Ammon's horn (tissue), 1 donor: ENCODE measurements at places on chromosomes 2 and 18.

DNA sequence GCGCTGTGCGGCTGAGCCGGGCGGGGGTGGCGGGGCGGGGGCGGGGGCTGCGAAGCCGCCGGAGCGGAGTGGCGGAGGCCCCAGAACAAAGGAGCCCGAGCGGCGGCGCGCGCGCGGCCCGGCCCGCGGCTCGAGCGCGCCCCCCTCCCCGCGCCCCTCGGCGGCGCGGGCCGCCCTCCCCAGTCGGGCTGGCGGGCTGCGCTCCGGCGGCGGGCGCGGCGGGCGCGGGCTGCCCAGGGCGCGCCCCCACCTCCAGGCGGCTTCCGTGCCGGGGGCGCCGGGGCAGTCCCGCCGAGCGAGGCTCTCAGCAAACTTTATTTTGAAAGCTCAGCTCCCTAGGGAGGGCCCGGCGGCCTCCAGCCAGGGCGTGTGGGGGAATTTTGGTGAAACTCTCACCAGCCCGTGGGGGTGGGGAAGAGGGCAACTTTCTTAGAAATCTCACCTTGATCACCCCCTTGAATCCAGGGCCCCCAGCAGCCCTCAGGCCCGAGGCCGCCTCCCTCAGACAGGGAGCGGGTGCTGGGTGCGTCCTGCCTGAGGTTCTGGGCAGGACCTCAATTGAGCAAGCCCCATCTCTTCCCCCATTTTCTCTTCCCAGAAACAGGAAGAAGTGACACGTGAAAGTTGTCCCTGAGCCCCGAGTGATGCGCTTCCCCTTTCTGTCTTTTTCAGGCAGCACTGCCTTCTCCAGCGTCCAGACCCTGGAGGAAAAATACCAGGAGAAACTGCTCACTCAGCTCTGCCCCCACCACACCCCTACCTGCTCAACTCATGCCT is 786 bp downstream of the TET3 start:
- DNase-seq: no peak

DNA sequence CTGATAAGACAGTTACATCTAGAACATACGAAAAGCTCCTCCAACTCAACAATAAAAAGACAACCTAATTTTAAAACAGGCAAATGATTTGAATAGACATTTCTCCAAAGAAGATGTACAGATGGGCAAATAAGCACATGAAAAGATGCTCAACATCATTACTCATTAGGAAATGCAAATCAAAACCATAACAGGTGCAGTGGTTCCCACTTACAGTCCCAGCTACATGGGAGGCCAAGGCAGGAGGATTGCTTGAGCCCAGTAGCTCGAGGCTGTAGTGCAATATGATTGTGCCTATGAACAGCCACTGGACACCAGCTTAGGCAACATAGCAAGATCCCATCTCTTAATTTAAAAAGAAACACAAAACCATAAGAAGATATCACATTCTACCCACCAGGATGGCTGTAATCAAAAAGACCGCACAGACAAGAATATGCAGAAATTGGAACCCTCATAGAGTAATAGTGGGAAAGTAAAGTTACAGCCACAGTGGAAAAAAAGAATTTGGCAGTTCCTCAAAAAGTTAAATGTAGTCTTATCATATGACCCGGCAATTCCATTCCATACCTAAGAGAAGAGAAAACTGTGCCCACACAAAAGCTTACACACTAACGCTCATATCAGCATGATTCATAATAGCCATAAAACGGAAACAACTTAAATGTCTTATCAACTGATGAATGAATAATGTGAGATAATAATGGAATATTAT is 30.5 kb upstream of the ARMC9 start:
- DNase-seq: no peak

GRCh38 chr2:236503100-236503499 is 66.5 kb upstream of the ACKR3 start:
- no peak for DNase-seq

DNA sequence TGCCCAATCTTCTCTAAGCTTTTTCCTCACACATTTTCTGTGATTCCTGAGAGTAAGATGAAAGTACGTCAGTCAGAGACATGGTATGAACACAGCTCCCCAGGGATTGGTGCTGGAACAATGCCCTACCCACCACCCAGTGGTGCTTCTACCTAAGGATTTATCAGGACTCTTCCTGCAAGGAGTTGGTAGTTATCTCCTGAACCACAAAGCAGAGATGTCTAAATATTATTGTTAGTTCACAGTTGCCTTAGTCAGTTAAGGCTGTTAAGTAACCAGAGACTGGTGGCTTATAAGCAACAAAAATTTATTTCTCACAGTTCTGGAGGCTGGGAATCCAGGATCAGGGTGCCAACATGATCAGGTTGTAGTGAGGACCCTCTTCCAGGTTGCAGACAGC is 60.3 kb upstream of the CCDC85A start:
- no peak for DNase-seq

- DNase-seq: no peak
These were observed 67.9 kb downstream of the SLC9A4 start for GRCh38 chr2:102540882-102541281.

GRCh38 chr2:168378960-168379669 is 77.0 kb upstream of the CERS6 start:
- DNase-seq: no peak

- no peak for DNase-seq
These were observed 134.5 kb downstream of the PTGR3 start for GRCh38 chr18:75074196-75075015.

- DNase-seq: no peak
These were observed 3.4 kb downstream of the SLC66A2 start for GRCh38 chr18:79947881-79948610.

DNA sequence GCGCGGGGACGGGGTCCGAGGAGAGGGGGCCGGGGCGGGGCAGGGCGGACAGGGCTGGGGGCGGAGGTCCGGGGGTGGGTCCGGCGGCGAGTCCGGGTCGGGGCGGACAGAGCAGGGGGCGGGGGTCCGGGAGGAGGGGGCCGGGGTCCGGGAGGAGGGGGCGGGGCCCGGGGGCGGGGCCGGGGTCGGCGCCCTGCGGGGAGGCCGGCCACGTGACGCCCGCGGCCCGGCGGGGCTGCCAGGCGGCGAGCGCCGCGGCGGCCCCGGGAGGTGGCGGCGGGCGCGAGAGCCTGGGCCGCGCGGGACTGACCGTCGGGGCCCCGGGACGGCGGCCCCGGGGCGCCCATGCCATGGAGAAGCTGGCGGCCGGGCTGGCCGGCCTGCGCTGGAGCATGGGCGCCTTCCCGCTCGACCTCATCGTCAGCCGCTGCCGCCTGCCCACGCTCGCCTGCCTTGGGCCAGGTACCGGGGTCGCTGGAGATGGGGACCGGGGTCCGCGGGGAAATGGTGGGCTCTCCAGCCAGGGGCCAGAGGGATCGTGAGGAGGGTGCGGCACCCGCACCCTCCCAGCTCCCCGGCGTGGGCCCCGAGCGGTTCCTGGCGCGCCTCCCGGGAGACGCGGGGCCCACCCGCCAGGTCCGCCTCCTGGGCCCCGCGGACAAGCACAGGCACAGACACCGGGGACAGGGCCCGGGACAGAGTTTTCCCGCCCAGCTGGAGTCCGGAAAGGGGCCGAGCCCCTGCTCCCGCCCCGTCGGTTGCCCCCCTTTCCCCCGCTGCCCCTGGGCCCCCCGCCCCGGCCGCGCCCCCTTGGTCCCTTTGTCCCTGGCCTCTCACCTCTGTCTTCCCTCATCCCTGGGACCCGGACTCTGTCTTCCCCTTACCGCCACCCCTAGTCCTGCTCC is at the start of gene GAREM2:
TSS of gene GAREM2 (plus strand) at position 218 of the 905 bp plus-strand sequence. CDS start at position 351, 133 bp downstream.
- no peak for DNase-seq

DNA sequence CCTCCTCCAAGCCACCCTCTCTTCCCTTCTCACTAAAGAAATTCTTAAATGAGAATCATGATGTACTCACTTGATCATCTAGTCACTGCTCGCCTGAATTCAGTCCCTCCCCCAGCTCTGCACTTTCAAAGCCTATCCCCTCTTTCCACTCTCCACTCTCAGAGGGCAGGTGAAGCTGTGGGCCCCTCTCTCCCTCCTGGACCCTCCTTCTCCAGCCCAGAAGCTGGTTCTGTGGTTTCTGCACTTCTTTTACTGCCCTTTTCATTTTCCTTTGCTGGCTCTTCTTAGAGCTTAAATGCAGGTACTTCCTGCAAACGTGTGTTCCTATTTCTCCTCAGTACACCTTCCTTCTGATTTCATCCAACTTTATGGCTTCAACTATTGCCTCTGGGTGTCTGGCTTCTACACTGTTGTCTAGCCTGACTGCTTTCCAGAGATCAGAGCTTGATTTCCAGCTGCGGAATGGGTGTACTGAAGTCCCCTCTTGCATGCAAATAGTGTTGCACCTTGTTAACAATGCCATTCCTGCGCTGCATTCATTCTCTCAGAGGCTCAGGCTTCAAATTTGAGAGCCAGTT is 15.3 kb upstream of the TXNDC2 start:
- no peak for DNase-seq

GRCh38 chr2:208319391-208319790 is 53.3 kb downstream of the PIKFYVE start:
- no peak for DNase-seq

DNA sequence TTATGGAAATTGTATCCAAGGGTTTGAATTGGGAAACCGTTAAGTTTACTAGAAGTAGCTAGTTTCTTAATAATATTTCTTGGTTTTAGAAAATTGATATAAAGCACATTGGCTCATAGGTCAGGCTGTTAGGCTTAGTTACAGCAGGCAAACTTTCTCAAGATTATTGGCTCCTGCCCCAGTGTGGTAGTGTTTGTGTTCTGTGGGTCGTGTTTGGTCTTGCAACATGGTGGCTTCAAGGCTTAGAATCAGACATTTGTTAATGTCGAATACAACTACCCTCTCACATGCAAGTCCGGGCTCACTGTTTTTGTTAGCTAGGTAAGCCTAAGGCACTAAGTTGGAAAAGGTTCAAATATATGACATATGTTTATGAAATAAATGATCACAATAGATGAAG is 19.6 kb downstream of the CERS6 start:
- DNase-seq: no peak

DNA sequence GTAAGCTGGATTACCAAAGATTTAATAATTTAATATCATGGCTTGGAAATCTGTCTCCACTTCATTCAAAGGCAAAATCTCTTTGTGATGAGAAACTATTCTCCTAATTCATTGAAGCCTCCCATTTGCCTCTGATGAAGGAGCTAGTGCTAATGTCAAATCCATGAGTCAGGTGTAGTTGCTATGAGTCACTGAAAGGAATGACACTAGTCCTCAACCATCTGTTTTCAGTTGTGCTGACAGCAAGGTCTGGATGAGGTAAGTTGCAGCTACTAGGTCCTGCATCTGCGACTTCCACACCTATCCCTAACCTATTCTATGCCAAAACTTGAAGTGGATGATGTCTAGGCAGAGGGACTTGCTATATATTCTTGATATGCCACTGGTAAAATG is 324.0 kb upstream of the UBE2E3 start:
- DNase-seq: no peak

- peak; percentile 25 for DNase-seq
These were observed 769 bp downstream of the FKBP1B start for GRCh38 chr2:24050041-24050979.
